Tibial nerve (tissue), 4 donors: ENCODE measurements at places on chromosomes 6 and 20. TPM values are rescaled to one million over a fixed set of nuclear protein-coding genes. Genes with fewer than 3 reads are reported as not detected.

Gene MICAL1
- 69.9 TPM for total RNA-seq

Gene USP49
- 9.6 TPM for total RNA-seq

Gene COL9A3
- total RNA-seq, result 63.6 TPM

Gene CFB
- 18.9 TPM for total RNA-seq

Gene SSTR4
- total RNA-seq, result not detected

Gene GINS1
- total RNA-seq, result 0.21 TPM

Gene SEL1L2
- not detected for total RNA-seq

Gene MATN4
- not detected for total RNA-seq

Gene PNRC1
- 220 TPM for total RNA-seq

DNA sequence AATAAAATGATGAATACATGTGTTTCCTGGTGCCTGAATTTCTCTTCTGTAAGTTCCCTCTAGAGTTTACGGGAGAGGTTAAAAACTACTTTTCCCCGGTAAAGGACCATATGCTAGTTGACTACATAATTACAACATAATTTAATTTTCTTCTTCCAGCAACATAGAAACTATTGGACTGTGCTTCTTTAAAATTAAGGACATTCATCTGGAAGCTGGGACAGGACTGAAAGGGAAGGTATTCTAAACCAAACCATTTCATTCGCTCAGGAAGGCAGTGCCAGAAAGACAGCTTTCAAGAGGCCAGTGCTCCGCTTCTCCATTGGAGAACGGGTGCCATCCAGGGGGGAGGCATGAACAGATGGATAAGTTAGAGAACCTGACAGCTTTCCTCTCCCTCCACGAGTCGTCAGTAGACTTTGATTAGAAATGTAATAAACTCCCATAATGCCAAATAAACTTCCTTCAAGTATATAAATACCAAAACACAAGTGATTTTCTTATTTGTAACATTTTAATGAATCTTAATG lies 458.0 kb upstream of the SOX4 start:
- no peaks in the 10 kb centered on the region for H3K36me3 ChIP-seq
- no peak overlapping the region for H3K4me3 ChIP-seq
- DNase-seq, result no peak
- H3K4me1 ChIP-seq, result no peaks in the 10 kb centered on the region
- H3K27ac ChIP-seq, result no peak overlapping the region
- H3K27me3 ChIP-seq, result no peaks in the 10 kb centered on the region

DNA sequence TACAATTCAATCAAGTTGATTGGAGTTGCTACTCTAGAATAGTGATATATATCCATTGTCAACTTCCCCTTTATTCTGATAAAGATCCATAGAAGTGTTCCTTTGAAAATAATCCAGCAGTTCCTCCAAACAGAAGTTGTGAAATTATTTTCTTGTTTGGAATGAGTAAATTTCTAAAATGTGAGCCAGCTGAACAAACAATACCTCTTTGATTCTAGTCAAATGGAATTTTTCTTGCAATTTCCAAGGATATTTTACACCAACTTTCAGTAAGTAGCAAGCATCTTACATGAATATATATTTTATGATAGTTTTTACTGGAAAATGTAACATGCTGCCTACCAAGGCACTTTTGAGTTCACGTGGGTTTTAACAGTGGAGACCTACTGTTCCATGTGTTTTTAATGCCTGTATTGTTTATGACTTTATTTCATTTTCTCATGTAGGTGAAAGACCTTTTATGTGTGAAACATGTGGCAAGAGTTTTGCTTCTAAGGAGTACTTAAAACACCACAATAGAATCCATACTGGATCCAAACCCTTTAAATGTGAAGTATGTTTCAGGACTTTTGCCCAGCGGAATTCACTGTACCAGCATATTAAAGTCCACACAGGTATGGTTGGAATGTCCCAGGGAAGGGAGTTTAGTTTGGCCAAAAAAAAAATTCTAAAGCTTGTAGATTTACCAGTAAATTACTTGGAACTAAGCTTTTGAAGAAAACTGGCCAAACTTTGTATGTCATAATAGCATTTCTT lies 6.5 kb downstream of the GZF1 start:
- no peaks in the 10 kb centered on the region for H3K36me3 ChIP-seq
- H3K4me3 ChIP-seq, result no peak overlapping the region
- no peak overlapping the region for H3K27ac ChIP-seq
- no peaks in the 10 kb centered on the region for H3K27me3 ChIP-seq

GRCh38 chr6:119347466-119348095 lies 2.0 kb downstream of the MAN1A1 start:
- peak overlapping the region; percentile 88 for H3K27ac ChIP-seq
- no peaks in the 10 kb centered on the region for H3K27me3 ChIP-seq
- no peaks in the 10 kb centered on the region for H3K36me3 ChIP-seq
- H3K4me1 ChIP-seq, result peaks cover 9% of the 10 kb centered on the region
- H3K4me3 ChIP-seq, result peak overlapping the region; percentile 81
- no peak for DNase-seq

DNA sequence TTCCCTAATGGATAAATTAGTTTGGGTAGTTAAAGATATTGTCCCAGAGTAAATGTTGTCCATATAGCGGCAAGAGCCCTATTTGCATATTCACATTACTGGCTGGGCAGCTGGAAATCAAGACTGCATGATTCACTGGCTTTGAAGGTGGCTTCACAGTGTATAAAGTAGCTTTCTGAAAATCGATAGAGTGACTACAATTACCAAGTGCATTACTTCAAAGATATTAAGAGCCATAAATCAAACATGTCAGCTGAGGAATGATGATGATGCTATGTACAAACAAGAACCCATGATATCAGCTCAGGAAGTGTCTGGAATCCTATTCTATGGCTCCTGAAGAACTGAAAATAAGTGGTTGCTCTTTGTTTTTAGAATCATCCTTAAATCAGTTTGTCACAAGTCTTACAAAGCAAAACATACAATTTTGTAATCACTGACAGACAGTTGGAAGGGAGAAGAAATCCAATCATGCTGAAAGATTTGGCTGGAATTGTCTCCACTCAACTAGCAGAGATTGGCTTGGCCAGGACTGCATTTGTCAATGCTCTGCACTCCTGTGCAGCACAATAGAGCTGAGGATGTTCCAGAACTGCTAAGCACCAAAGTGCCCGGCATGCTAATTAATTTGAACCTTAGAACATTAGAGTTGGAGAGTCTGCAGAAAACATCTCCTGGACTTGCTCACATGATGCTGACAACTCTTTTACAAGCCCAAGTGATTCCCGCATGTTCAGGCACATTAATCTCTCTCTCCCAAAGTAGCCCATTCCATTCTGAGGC lies 77.9 kb upstream of the B3GAT2 start:
- H3K36me3 ChIP-seq, result no peaks in the 10 kb centered on the region
- H3K4me1 ChIP-seq, result no peaks in the 10 kb centered on the region
- H3K4me3 ChIP-seq, result no peak overlapping the region
- H3K27me3 ChIP-seq, result no peaks in the 10 kb centered on the region
- H3K27ac ChIP-seq, result no peak overlapping the region

- no peak for DNase-seq
- no peaks in the 10 kb centered on the region for H3K4me1 ChIP-seq
- no peaks in the 10 kb centered on the region for H3K27me3 ChIP-seq
- no peaks in the 10 kb centered on the region for H3K36me3 ChIP-seq
Observed at GRCh38 chr6:900716-901605, 208.0 kb upstream of the EXOC2 start.

DNA sequence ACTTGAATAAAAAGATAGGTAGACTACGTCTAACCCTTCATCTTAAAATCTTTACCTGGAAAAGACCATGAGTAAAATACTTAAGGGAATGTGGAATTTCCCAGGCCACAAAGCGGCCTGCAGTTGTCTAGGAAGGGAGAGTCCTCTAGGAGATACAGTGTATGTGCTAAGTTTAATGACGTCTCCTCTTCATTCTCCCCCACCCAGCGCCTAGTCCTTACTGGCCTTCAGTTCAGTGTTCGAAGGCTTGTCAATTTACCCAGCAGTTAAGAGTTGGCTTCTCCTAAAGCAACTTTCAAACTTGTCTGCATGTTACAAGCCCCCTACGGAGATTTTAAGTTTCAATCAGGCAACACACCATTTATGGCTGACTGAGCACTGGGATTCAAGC lies 35.2 kb downstream of the HFE start:
- H3K4me1 ChIP-seq, result no peaks in the 10 kb centered on the region
- no peaks in the 10 kb centered on the region for H3K27me3 ChIP-seq
- peak overlapping the region; percentile 67 for H3K4me3 ChIP-seq
- no peak for DNase-seq
- H3K36me3 ChIP-seq, result no peaks in the 10 kb centered on the region

DNA sequence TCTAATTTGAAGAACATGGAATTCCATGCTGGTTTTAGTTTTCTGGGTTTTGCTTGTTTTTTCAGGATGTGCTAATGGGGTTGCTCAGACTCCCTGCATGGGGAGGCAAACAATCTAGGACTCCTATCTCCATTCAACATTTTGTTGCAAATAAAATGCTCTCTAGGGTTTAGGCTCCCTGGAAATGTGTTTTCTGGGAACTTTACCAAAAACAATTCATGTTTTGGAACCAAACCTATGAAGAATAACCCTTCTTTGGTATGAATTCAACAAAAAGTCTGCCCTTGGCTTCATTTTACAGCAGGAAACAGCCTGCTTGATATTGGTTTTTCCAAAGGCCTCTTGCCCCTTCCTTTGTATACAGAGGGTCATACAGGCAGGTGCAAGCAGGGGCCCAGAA lies 217.7 kb downstream of the FOXA2 start:
- H3K4me3 ChIP-seq, result no peak overlapping the region
- no peaks in the 10 kb centered on the region for H3K36me3 ChIP-seq
- DNase-seq, result no peak

DNA sequence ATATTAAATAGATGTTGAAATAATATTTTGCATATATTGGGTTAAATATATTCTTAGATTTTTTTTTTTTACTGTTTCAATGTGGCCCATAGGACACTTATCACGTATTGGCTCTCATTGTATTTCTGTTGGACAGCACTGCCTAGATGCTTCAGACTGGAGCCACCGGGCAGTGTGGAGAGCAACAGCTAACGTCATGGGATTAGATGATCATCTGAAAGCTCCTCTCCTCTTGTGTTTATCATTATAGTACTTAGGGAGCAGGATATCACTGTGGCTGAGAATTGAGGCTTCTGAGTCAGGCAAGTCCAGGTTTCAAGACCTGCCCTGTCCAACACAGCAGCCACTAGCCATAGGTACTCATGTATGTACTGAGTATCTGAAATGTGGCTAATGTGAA lies 87.4 kb downstream of the ZHX3 start:
- H3K4me1 ChIP-seq, result peaks cover 30% of the 10 kb centered on the region
- no peaks in the 10 kb centered on the region for H3K27me3 ChIP-seq
- H3K36me3 ChIP-seq, result no peaks in the 10 kb centered on the region
- no peak overlapping the region for H3K27ac ChIP-seq

DNA sequence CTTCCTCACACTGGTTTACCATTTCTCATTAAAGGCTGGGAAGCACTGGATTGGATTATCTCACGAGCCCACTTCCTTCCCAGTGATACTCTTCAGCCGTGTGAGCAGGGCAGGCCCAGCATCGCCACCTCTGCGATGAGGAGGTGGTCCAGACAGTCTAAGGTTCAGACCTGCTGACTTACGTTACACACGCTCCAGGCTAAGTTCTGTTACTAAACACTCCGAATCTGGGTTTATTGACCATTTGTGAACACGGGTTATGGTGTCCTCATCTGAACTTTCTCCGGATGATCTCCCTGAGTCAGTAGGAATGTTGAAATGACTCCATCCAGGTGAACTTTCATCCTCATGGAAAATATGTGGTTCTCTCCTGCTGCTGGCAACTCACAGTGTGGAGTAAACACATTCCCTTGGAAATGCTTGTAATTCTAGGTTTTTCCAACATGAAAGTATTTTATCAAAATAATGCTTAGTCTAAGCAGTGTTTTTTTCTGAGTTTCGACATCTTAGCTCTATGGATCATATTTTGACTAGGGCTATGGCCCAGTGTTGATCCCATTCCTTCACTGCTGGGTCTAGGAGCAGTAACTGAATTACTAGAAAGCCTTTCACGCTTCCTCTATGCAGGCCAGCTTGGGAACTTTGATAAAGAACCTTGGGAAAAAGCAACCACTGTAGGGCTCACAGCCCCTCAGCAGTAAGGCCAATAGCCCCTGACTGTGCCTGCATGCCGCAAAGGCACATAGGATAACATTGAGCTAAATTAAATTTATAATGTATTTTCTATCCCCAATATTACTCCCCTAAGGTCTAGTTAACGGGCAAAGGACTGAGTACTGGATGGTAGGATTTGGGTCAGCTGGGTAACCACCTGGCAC lies 37.7 kb upstream of the PXDC1 start:
- no peaks in the 10 kb centered on the region for H3K36me3 ChIP-seq
- no peak overlapping the region for H3K27ac ChIP-seq
- no peaks in the 10 kb centered on the region for H3K4me1 ChIP-seq
- no peak overlapping the region for H3K4me3 ChIP-seq

DNA sequence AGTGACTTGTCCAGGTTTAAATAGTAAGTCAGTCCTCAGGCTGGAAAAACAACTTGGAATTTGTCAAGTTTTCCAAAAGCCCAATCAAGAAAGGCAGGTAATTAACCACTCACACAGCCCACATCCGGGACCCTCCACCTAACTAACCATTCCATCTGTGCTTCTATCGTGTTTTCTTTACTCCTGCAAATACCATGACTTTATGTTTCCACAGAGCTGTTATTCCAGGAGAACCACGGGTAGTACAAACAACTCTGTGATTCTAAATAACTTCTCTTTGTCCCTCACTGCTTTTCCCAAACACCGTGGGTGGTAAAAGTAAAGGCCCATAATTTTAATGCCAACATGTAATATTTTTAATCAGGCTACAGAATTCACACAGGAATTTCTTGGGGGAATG lies 49.6 kb upstream of the NT5E start:
- H3K27me3 ChIP-seq, result no peaks in the 10 kb centered on the region
- no peak for DNase-seq
- H3K36me3 ChIP-seq, result no peaks in the 10 kb centered on the region
- H3K27ac ChIP-seq, result no peak overlapping the region

DNA sequence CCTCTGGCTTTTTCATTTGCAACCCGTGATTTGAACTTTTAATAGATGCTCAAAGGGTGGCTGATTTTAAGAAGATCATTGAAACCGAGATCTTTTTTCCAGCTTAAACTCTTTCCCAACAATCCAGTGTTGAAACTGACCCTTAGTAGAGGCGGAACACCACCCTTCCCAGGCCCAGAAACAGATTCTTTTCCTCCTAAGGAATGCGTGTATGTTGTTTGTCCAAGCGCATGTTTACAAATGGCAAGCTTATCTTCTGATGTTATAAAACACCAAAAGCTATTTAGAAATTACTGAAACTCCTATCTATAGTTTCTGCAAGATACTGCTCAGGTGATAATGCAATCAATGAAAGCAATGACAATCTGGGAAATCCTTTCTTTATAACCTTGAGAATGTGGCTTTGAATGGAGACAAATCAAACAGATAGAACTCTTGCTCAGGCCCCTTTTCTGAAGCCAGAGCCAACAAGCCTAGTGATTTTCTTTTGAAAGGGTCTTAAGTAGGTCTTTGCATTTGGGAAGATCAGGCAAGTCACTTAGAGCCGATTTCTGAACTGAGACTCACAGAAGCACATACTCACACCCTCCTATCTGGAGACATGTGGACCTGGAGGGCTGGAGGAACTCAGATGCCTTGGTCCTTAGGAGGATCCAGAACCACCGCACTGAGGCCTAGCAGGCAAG lies 9.1 kb downstream of the BANF2 start:
- no peak overlapping the region for H3K4me3 ChIP-seq
- no peaks in the 10 kb centered on the region for H3K36me3 ChIP-seq
- peaks cover 8% of the 10 kb centered on the region for H3K4me1 ChIP-seq
- no peaks in the 10 kb centered on the region for H3K27me3 ChIP-seq
- H3K27ac ChIP-seq, result no peak overlapping the region

- H3K27me3 ChIP-seq, result no peaks in the 10 kb centered on the region
- H3K4me3 ChIP-seq, result no peak overlapping the region
- no peaks in the 10 kb centered on the region for H3K4me1 ChIP-seq
- no peak overlapping the region for H3K27ac ChIP-seq
Observed at GRCh38 chr6:108521616-108522107, 39.1 kb upstream of the FOXO3 start.
